ENCODE measurements at places on chromosomes 3 and 15.

GRCh38 chr3:112738366-112738765 is 97.4 kb upstream of the CCDC80 start:
- no peak for DNase-seq

DNA sequence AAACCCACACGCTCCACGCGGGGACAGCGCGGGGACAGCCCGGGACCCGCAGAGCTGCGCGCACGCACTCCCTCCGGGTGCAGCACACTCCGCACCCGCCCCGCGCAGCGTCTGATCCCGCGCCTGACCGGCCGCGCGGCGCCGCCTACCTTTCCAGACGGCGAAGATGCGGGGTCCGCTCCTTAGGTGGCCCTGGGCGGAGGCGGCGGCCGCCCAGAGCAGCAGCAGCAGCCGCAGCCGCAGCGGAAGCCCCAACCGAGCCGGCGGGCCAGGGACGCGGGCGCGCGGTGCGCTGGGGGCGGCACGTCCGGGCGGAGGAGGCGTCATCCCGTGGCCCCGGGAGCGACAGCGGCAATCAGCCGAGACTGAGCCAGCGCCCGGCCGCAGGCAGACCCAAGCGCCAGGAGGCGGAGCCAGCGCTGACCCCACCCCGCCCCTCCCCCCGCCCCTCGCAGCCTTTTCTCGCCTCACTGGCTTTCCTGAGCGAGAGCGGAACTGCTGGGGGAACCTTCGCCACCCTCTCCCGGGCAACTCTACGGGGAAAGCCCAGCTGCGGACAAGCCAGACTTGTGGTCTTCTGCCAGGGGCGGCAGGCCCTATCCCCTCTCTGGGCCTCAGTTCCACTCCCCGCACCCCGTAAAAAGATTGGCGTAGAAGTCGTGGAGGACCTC is at the start of gene SEMA7A:
Gene SEMA7A (minus strand): TSS at position 367 of the 671 bp plus-strand sequence. CDS start 40 bp downstream, at position 327.
- peak; percentile 34 for DNase-seq

- DNase-seq, result no peak
Observed at GRCh38 chr3:191543018-191543417, 82.1 kb downstream of the PYDC2 start.

DNA sequence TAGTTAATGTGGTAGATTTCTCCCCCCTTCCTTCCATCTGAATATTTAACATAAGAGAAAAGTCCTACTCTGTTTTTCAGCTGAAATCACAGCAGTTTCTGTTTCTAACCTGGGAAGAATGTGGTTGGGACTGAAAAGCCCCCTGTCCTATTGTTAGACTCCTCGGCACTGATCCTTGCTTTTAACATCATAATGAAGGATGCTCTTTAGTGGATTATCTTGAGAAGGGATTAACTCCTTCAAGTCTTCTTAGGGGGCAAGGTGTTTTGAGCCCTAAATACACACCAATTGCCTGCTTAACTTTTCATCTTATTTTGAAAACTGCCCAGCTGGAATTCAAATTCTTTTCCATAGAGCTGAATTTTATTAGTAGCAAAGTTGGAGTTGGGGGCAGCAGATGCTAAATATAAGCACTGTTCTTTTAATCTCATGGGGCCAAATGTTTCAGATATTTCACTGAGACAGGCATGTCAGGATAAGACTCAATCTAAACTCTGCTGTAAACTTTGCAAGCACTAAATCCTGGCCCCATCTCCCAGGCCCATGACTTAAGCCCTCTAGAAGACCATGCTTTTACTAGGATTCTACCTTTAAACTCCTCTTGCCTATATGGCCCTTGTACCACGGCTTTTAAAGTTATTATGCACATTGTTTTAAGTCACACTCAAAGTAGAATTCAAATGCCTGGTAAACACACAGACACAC is 243.2 kb upstream of the NR2F2 start:
- peak; percentile 96 for DNase-seq

Measured in NCI-H524 treated with DMSO at 0.1 percent for 48 hours (cell line).